ENCODE measurements at places on chromosomes 2 and 18.

GRCh38 chr2:197274349-197274748, 36.2 kb downstream of the ANKRD44 start:
- DNase-seq = no peak

DNA sequence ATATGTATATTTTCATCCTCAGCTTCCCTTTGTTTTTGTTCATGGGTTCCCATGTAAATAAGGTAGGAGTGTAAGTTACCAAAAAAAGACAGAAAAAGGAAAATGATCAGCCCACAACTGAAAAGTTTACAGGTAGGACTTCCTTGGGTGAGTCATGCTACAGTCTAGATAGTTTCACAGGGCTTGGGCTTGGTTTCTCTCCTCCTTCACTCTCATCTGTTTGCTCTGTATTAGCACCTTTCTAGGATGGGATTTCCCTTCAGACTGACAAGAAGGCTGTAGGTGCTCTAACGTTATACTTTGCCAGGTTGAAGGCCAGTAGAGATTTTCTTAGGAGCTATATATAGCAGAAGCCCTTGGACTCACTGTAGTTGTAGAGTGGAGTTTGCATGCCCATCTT, 57.9 kb downstream of the FAM171B start:
- no peak for DNase-seq

DNA sequence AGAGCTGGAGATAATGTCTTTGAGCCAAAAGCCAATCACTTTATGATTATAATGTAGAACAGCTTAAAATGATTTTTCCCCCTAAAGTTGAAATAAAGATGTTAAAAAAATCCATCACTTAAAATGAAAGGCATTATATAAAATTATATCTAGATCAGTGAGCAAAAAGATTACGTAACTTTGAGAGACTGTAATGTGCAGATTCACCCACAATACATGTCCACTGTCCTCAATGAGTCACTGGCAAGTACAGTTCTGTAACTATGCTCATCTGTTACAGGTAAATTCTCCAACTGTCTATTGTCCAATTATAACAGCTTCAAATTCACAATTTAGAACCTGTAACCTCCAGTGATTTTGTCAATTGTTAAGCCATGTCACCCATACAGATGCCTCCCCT, 19.0 kb downstream of the FAM161A start:
- DNase-seq = no peak

DNA sequence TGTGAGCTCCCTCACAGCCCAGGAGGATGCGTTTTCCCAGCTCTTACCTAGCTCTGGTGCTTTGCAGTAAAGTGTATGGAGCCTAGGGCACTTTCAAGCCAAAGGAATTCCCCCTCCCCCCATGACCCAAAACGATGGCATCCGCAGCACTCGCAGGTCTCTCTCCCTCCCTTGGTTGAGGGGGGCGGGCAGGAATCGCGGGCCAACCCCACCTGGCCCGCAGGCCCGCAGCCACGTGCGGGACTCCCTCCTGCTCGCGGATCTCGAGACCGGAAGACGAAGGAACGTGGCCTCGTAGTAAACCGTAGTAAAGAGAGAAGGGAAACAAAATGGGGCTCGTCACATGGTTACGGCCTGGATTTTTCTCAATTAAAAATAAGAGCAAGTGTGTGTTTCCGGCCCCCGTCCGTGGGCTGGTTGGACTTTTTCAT, 8.5 kb downstream of the IRS1 start:
- peak; percentile 76 for DNase-seq

- no peak for DNase-seq
Observed at GRCh38 chr2:9244985-9245544, 38.5 kb downstream of the ASAP2 start.

DNA sequence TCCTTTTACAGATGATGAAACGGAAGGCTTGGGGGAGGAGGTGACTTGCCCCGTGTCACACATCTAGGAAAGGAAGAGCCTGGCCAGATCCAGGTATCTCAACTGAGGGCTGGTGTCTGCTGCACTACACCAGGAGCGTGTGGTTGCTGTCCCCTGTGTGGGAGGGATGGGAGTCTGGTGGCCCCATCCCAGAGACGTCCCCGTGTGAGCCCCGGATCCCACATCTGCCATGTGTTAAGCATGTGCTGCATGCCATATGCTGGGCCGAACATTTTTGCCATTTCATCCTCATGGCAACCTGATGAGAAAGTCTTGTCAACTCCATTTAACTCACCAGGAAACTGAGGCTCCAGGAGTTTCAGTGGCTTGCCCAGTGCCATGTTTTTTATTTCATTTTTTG, 4.2 kb downstream of the GAREM2 start:
- no peak for DNase-seq

DNA sequence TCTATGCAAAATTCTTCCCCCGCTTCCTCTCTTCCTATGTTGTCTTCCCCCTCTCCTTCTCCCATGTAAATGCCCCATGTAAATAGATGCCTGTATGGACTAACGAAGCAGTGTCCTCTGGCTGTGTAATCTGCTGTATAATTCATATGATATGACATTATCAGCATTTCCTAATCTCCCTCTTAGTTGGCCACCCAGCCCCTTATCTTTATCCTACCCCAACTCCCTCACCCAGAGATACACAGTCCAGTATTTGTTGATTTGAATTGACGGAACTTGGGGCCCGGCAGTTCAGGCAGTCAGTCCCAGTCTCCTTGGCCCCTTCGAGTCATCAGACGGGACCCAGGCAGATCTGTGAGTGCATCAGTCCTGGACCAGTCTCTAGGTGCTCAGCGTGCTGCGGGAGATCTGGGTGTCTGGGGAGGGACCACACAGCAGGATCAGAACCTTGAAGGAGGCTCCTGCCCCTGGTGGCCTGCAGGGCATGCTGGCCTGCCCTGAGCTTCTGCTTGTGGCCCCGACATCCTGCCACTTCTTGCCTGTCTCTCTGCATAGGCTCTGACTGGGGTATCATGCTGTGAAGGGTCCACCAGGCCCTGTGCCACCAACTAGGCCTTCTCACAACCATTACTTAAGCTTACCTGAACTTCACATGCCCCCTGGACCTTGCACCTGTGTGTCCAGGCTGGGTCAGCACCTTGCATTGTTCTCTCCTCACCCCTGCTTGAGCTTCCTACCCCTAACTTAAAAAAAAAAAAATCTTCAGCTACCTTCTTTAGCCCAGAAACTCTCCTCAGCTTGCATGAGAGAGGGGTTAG, 88.1 kb upstream of the ATL2 start:
- no peak for DNase-seq

- no peak for DNase-seq
Observed at GRCh38 chr2:219522111-219523030, 8.1 kb downstream of the ASIC4 start.

DNA sequence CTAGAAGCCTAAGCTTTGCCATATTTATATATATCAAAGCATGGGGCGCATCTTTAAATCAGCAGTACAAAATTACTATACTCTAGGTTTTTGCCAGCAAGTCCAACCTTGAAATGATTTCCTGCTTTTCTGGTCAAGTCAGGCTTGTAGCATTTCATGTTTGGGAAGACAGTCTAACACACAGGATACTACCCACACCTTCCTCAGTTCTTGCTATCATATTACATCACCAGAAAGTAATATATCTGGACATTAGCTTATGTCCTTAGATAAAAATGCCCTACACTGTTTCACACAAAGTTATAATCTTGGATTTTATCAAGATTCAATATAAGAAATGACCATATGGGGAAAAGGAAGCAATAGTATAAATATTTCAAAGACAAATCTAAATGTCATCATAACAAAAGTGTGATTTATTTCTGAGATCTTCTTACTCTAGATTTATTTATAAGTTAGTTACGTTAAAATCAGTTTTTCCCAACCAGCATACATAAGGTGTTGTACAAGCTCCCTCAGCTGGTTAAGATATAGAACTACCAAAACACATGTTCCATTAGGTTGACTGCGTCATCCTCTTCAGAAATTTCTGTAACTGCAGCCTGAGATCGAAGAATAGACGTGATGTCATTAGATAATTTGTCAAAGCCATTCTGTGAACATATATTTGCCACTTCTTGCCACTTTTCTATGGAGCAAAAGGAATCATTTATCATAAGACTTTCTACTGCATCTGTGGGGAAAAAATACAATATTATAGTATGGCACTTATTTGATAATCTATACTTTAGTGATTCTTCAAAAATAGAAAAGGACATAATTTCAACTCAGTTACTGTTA, 56.6 kb downstream of the CLHC1 start:
- DNase-seq = no peak

- DNase-seq = no peak
Observed at GRCh38 chr2:136051001-136051724, 65.7 kb upstream of the DARS1 start.

GRCh38 chr18:37565977-37566478, 430 bp upstream of the CELF4 start:
- DNase-seq = peak; percentile 69

DNA sequence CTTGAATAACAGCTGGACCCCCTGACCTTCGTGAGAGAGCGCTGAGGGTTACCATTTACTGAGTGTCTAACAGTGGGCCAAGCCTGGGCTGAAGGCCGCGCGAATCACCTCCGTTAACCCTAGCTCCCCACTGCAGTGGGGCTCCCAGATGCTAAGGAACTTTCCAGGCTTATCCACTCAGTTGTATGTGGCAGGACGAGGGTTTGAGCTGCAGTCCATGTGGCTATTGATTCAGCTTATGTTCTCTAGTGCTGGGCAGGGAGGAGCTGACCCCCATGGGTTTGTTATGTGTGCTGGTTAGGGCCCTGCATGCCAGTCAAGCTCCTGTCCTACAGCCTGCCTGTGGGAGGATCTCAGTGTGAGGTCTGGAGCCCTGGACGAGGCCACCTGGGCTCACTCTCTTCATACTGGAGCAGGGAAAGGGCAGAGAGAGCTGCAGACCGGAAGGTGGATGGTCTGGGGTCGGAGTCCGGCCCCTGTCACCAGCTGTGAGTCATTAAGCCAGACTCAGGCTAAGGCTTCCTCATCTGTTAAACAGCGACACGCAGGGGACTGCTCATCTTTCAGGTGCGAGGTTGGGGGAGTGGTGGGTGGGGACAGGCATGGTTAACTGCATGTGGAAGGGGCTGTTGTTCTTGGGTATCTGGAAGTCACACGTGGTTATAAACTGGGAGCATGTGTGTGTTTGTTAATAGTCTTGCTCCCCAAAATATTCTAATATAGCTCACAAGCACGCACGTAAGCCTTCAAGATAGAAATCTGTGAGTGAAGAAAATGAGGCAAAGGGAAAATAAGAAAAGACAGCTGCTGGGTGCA, 6.6 kb downstream of the PSD4 start:
- no peak for DNase-seq

GRCh38 chr18:42025491-42025890, 70.5 kb downstream of the PIK3C3 start:
- DNase-seq = no peak

- DNase-seq = no peak
Observed at GRCh38 chr2:239496700-239497099, 95.9 kb upstream of the HDAC4 start.

DNA sequence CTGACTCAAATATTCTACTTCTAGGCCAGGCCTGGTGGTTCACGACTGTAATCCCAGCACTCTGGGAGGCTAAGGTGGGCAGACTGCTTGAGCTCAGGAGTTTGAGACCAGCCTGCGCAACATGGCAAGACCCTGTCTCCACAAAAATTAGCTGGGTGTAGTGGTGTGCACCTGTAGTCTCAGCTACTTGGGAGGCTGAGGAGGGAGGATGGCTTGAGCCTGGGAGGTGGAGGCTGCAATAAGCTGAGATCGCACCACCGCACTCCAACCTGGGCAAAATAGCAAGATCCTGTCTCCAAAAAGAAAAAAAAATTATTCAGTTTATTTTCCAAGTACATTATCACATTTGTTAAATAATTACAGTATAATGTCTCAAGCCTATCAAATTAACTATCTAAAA, 7.3 kb downstream of the PPP3R1 start:
- no peak for DNase-seq

GRCh38 chr2:136248242-136248641, 130.3 kb upstream of the CXCR4 start:
- no peak for DNase-seq

DNA sequence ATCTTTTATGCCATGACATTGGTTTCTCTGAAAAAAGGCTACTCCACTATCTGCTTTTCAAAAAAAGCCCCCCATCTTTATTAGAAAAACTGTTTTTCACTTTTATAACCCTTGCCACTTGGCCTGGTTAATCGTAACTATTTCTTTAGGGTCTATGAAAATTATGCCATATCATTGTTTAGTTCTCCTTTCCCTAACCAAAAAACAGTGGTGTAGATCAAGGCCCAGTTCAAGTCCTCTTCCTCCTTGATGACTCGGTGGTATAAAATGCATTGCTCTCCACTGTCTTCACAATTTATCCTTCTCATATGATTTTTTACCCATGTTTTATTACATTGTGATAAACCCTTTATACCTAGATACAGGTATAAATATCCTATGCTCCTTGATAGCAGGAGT, 205.5 kb downstream of the ZNF521 start:
- DNase-seq = no peak

DNA sequence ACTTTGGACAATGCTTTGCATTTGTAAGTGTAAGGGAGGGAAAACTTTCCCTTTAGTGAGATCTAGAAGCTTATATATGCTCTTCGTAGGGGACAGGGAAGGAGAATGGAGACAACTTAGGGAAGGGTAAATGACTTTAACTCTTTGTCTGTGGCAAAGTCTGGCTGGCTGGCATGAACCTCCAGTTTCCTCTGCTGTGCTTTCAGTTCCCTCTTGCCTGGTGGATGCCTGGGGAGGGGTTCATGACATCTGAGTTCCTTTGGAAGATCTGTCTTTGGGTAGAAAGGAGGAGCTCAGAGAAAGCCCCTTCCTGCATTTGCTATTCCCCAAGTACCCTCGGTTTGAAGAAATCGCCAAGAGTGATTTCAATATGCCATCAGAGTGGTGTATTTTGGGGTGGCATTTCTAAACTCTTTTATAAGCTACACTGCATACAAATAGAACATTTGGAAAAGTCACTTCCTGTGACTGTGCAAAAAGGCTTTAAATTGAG, 143.6 kb downstream of the VAPA start:
- no peak for DNase-seq

GRCh38 chr2:62803961-62804360, 98.4 kb downstream of the EHBP1 start:
- DNase-seq = no peak

DNA sequence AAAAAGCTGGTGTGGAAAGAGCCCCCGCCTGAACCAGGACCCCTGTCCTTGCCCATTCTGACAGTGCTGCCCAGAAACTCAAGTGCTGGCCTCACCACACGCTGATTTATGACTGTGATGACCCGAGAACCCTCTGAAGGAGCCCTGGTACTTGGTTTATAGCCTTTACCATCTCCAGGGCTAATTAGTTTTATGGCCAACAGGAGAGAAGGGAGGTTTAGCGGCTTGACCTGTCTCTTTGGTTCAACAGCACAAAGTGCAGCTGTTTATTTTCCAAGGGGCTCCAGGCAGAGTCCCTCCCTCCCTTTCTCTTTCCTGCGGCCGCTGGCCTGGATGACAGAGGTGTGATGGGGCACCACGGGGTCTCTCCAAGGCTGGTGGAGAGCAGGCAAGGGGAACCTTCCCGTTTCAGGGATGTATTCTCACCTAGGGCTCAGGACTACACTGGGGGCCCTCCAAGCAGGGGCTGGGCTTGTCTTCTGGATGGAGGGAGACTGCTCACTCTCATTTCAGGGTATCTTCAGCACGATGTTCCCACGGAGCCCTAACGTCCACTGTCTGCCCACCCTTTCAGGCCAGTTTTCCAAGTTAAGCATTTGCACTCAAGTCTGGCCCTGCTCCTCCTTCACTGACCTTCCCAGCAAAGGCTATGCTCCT, 174.2 kb upstream of the GLI2 start:
- no peak for DNase-seq

- DNase-seq = peak; percentile 76
Observed at GRCh38 chr2:96970910-96971309, 15.5 kb downstream of the FAM178B start.

Measured in upper lobe of right lung (tissue), 1 donor.